ENCODE measurements at places on chromosomes 1 and 21.
A peak's percentile ranks its signal among the peaks of the same experiment; 100 is the strongest.

DNA sequence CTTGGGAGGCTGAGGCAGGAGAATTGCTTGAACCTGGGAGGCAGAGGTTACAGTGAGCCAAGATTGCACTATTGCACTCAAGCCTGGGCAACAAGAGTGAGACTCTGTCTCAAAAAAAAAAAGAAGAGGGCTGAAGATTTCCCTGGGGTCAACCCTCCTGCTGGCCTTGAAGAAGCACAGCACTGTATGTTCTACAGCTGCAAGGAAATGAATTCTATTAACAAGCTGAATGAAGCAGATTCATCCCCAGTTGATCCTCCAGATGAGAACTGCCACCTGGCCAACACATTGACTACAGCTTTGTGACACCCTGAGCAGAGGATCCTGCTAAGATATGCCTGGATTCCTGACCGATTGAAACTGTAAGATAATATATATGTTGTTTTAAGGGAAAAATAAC, 129.5 kb downstream of the ADSS2 start:
- DNase-seq = no peak

DNA sequence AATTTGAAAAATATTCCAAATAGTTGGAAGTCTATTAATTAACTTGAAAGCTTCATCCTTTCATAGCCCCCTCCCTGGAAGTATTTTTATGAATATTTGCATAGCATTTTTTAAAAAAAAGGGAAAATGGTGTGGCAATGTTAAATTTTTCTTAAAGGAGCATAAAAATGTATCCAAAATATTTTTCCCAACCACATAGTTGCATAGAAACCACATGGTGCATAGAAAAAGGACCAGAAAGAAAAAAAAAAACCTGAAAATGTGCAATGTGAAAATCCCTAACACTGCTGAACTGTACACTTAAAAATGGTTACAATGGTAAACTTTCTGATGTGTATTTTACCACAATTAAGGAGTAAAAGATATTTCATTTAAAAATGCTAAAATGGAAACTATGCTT, 8.0 kb downstream of the C1orf167 start:
- DNase-seq = no peak

GRCh38 chr1:175935566-175936115, 192.2 kb upstream of the TNR start:
- no peak for DNase-seq

- DNase-seq = no peak
Observed at GRCh38 chr1:23179862-23180261, 11.2 kb upstream of the LUZP1 start.

DNA sequence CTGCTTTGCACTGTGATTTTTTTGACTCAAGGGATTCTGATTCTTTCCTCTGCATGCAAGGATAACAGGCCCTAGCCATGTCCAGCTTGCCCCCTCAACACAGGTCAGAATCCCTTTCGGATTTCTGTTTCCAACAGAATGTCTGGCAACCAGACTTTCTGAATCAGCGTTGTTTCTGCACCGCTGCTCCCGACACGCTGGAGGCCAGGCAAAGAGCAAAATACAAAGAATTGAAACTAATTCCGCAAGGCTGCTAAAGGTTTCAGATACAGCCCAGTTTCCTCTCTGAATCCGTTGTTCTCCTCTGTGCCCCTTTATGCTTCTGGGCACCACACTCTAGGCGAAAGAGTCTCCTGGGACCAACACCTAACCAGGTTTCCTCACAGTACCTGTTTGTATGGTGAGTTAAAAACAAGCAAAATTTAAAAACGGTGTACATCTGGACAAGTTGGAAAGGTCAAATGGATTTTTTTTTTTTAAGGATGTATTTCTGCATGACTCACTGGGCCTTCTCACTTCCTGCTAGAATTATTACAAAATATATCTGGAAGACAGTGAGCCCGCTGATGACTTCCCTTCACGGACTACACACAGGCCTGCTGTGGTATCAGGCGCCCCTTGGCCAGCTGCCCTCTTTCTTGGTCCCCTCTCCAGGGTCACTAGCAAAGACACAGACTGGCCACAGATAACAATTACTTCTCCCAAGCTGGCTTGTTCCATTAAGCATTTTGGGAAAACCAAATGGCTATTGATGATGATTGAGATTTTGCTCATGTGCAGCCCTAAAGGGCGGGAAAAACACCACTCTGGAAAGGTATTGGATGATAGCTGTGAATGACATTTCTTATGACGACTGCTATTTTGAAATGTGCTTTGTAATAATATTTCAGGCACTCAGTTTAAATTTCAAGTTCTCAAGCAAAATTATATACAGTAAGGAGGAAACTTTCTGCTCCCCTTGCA, 118.3 kb downstream of the TGFB2 start:
- DNase-seq = no peak

DNA sequence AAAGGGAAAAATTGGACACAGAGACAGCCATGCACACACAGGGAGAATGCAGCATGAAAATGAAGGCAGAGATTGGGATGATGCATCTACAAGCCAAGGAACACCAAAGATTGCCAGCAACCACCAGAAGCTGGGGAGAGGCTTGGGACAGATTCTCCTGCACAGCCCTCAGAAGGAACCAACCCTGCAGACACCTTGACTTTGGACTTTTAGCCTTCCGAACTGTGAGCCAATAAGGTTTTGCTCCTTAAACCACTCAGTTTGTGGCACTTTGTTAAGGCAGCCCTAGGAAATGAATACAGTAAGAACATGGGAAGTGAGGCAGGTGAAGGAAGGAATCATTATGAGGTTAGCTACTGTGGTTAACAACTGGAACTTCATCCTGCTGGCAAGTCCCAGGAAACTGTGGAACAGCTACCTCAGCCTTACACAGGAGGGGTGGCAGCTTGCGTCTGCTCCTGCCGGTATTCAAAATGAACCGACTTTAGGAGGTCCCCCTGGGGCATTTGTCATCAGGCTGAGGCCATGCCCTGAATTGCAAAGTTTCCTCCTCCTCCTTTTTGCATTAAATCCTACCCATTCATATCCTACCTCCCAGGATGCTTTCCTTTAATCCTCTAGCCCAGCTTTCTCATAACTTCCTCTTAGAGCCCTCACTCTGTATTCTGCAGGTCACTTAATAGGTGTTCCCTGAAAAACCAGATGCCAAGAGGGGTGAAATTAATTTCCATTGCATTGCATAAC, 15.4 kb downstream of the CD247 start:
- DNase-seq = no peak

DNA sequence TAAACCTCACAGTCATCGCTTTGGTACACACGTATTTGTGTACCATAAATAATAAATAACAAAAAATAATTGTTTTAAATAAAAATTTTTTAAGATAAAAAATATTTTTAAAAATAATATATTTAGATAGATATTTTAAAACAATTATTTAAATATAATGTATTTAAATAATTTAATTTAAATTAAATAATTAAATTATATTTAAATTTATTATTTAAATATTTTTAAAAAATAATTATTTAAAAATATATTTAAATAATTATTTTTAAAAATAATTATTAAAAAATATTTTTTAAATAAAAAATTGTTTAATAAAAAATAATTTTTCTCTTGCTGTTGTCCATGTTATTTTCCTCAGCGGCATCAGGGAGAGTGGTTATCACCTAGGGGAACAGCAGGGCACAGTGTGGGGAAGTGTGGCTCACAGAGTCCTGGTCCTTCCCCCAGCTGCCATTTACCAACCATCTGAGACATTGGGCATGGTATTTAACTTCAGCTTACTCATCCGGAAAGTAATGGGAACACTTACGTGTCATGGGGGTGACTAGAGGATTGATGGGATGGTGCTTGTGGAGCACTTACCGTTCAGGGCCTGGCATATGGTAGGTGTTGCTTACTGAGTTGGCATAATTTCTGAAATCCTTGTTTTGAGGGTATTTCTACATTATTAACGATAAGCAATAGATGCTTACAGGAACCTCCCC, 92.9 kb upstream of the TSPAN2 start:
- no peak for DNase-seq

DNA sequence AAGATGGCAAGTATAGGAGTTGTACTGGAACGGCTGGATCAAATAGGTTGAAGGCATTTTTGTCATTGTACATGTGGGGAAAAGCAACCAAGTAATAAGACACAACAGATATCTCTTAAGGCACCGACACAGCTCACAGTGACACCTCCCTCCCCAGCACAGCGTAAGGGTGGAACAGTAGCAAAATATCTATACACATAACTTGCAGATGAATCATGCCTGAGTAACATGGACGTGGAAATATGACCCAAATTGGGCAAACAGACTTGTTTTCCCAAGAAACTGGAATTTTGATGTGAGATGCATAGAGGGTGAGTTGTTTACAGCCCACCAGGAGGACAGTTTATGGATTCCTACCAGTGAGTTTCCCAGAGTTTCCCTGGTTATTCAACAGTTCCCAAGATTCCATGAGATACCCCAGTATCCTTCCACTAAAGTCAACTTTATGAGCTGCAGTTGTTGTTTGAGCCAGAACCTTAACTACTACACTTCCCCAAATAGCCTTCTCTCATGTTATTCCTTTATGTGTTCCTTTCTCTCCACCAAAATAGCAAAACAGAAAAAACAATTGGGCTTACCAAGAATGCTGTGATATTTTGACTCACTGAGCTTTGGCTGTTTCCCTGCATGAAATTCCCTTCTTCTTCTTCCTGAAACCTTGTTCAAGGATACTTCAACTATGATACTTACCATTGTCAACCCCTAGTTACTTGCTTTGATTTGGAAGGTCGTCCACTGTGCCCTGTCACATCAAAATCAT, 7.1 kb upstream of the DR1 start:
- no peak for DNase-seq

DNA sequence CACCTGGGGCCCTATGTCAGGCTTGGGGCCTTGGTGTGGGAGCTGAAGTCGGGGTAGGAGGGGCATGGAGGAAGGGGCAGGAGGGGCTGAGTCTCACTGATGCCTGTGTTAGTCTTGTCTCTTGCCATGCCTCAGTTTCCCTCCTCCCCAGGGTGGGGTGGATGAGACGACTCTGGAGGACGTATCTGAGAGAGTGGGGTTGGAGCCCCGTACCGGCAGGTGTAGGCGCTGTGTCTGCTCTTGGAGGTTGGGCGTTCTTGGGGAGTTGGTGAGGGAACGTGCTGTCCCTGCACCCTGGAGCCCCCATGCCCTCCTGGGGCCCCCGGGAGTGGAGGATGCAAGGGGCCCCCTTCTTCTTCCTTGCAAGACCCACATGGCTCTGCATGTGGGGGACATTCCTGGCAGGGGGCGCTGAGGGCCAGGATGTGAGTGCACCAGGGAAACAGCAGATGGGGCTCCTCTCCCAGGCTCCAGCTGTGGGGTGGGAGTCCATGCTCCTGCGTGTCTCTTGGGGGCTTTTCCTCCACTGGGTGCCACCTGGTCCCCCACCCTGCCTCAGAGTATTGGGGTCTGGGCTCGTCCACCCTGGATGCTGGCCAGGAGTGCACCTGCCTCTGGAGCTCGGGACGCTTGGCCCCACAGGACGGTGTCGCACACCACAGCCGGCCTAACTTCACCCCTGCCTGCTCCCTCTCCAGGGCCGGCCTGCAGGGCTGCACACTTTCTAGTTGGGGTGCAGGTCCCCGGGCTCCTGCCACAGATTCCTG, 1.4 kb upstream of the TNFRSF14 start:
- no peak for DNase-seq

GRCh38 chr1:47870946-47871676, 126.1 kb downstream of the TRABD2B start:
- DNase-seq = no peak

DNA sequence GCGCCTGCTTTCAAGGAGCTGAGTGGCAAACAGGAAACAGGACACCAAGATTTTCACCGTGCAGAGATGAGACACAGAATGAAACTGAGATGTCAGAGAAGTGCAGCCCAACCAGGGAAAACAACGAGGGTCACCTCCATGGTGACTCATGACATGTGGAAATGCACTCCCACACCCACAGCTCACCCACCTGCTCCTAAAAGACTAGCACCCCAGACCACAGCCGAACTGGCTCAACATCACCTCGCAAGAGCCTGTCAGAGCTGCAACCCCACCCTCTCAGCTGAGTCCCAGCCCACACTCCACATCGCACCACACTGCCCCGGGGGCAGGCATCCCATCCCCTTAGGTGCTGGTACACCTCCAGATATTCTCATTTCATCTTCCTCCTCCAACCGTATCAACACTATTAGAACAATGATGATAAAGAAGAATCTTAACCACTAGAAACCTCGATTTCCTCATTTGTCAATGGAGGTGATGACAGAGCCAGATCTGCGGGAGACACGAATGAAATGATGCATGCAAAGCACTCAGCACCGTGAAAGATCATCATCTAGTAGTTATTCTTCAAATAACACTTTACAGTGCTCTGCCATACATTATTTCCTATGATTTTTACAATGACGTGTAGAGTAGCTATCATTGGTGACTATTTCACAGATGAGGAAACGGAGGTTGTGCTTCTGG, 103.2 kb downstream of the DMRTB1 start:
- DNase-seq = peak; percentile 19

DNA sequence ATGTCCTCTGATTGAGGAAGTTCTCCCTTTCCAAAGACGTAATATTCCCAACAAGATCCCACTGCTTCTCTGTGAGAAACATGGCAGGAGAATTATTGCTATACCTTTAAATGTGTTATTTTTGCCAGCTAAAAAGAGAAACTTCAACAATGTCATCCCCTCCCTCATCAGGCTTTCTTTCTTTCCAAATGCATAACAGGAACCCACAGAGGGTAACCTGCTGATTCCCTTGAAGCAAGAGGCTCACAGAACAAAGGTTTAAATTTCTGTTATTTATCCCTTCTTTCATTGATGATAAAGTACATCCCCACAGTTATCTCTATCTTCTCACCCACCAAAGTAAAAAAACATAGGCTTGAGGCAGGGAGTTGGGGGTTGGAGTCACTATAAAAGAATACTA, 102.1 kb downstream of the SLC30A10 start:
- DNase-seq = no peak

DNA sequence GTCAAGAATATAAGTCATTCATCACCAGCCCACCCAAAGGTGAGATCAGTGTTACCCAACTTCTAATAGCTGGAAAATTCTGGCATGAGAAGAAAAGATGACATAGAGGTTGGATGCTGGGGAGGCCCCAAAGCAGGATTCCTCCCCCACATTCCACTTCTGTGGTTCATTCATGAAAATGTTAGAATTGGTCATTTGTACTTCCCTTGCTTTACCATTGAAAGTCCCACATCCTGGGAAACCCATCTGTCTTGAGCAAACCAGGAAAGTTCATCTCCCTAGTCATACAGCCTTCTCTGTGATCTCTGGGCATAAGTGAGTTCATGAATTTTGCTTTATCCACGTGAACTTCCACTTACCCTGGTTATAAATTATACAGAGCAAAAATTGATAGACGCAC, 66.8 kb downstream of the SERINC2 start:
- DNase-seq = no peak

- no peak for DNase-seq
Observed at GRCh38 chr1:26921126-26921539, 410 bp upstream of the NUDC start.

GRCh38 chr1:230424391-230425251, 1.5 kb downstream of the PGBD5 start:
- peak; percentile 36 for DNase-seq

DNA sequence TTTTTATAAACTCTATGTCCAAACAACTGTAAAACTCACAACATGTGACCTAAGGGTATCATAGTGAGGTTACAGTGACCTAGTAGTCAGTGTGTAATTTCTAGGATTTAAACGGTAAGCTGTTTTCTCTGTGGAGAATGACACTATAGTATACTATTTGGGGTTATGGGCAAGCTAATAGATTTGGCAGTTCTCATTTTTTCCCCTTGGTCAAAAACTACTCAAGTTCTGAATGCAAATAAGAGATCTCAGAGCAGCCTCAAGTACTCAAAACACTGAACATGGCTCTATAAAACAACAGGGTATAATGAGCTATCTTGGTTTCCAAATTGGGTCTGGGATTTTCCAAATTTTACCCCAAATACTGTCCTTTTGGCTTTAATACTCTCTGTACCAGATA, 88.5 kb upstream of the HMCN1 start:
- DNase-seq = no peak
